ENCODE measurements at places on chromosomes 7 and 10.
A peak's percentile ranks its signal among the peaks of the same experiment; 100 is the strongest.

- no peak for DNase-seq
Measured at GRCh38 chr7:134707663-134708378, 61.2 kb downstream of the BPGM start.

DNA sequence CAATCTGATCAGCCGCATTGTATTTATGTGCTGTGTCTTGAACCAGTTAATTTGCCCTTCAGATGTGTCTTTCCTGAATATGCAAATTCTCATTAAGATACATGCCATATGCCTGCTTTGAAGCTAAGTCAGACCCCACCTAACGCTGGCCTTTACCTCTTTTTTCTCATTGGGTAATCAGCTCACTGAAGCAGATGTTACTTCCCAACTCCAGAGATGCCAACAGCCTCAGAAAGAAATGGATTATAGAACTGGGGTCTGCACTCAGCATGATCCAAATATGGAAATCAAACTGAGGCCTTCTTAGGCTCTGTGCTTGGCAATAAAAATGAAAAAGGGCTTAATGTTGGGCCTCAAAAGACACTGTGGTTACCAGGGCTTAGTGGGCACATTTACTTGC, 113.9 kb downstream of the FZD1 start:
- no peak for DNase-seq

DNA sequence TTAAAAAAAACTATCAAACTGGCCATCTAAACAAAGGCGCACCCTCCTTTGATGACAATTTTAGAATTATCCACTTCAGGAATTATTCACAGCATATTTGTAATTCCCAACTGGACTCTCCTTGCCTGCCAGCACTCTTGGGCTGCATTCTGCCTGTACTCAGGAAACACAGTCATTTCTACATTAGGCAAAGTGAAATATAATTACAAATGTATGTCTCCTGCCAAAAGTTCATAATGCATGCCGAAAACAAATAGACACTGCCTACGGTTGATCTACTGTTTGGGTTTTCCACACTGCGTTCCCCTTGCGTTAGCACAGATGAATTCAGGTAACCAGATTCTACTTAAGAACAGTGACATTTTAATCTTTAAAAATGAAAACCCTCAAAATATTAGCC, 1.9 kb downstream of the HGF start:
- no peak for DNase-seq

GRCh38 chr7:57375783-57376182, 74.2 kb upstream of the ZNF716 start:
- no peak for DNase-seq

DNA sequence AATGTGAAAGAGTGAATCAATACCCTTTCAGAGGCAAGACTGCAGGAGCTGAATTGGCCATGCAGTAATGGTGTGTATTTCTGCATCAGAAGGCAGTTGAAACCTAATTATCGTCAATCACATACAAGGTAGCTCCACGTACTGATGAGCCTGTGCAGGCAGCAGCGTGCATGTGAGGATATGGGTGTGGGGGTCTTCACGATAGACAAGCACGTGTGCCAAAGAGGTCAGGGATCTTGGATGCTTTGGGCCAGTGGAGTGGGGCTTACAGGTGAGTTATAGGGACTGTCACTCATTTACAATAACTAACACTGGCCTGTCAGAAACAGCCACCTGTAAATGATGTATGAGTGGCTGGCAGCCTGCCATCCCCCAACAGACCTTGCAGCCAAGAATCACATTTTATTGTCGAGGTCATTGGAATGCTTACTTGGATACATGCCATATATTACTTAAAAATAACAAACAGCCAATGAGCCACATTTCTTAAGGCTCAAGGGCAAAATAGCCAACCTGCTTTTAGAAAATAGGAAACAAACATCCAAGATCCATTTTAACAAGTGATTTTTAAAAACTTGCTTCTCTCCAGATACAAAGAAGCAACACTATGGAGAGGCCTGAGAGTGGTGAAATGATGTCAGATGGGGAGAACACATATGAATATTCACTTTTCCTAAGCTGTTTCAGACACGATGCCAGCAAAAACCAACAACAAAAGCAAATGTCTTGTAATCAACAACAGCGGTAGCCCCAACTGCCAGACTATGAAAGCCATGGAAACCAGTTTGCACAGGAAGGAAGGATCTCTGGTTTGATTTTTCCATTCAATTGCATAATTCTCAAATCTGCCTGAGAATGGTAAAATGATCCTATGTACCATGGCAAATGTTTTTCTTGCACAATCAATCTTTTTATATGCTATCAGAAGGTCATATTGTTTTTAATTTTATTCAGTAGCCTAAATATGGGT, 210.7 kb downstream of the SKAP2 start:
- DNase-seq = no peak

- no peak for DNase-seq
Measured at GRCh38 chr10:20674926-20675325, 222.2 kb downstream of the NEBL start.

GRCh38 chr10:96666741-96667140, 53.6 kb downstream of the PIK3AP1 start:
- no peak for DNase-seq

- no peak for DNase-seq
Measured at GRCh38 chr7:46369933-46370654, 449.0 kb upstream of the IGFBP3 start.

DNA sequence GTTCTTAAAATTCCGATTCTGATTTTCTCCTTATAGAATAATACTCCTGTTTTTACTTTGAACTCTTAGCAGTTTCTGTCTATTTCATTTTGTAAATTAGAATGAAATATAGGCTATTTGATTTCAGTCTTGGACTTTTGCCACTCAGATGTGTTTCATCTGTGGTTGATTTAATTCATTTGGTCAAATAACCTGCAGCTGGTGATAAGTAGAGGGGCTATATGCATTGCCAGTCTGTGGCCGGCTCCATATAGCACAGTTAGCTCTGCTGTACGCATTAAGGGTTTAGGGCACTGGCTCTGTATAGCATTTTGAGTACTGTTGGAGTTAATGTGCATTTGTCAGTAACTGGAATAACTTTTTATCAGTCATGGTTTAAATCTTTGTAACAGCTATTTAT, 35.7 kb downstream of the RBM33 start:
- DNase-seq = no peak

- no peak for DNase-seq
Measured at GRCh38 chr7:55198634-55199392, 166.3 kb upstream of the LANCL2 start.

- DNase-seq = no peak
Measured at GRCh38 chr7:44367475-44368043, 42.2 kb upstream of the CAMK2B start.

- no peak for DNase-seq
Measured at GRCh38 chr10:121796342-121796741, 131.5 kb downstream of the ATE1 start.

DNA sequence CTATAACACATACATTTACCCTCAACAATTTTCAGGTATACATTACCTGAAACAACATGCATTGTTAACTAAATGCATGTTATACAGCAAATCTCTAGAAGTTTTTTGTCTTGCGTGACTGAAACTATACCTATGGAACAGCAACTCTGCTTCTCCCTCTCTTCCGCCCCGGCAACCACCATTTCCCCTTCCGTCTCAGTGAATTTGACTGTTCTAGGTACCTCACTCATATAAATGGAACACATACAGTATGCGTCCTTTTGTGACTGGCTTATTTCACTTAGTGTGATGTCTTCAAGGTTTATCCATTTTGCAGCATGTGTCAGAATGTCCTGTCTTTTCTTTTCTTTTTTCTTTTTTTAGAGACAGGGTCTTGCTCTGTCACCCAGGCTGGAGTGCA, 22.5 kb downstream of the CALHM2 start:
- DNase-seq = no peak

GRCh38 chr7:105693576-105693975, 112.3 kb upstream of the EFCAB10 start:
- DNase-seq = peak; percentile 16

DNA sequence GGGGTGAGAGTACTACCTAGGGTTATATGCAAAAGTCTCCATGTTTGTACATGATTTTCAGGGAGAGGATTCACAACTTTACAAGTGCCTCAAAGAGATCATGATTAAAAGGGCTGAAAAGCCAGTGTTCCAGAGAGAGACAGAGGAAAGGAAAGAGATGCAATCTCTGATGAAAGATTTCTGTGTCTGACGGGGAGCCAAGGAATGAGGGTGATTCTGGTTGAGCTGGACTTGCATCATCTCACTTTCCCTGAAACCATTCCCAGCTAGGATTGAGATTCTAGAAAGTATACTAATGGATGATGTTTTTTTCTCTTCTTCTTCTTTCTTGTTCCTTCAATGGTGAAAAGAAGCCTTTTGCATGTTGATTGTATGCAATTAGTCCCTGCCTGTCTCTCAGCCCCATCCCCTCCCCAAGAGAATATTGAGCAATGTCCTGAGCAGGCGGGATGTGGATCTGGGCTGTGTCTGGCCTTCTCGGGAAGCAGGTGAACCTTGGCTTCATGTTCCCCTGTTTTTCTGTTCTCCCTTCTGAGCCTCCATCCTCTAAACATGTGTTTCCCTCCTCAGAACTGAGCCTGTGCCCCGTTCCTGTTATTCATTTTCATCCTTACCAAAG, 186.1 kb downstream of the ZNF365 start:
- no peak for DNase-seq

DNA sequence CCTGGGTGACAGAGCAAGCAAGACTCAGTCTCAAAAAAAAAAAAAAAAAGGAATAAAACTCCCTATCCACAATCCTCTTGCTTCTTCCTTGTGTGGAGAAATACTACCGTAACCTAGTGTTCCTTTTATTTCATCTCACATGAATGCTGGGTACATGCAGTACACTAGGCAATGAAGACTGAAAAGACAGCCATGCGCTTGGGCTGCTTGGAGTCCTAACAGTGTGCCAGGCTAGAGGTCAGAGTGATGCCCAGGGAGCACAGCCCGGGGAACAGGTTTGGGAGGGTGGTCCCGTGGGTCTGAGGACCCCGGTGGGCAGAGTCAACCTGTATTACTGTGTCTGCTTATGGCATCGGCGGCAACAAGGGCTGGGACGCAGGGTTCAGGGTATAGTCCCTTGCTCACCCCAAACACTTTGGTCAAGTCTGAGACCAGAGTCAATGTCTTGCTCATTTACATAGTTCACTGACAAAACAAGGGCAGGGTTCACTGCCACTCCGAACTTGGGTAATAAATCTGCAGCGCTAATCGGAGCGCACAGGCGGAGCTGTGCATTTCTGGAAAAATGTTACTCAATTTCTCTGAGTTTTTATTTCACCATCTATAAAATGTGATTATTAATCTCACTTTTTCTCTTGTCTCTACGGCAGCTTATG, 118.0 kb downstream of the CLEC2L start:
- no peak for DNase-seq

GRCh38 chr10:117543225-117544003, 868 bp downstream of the EMX2 start:
- peak; percentile 52 for DNase-seq

DNA sequence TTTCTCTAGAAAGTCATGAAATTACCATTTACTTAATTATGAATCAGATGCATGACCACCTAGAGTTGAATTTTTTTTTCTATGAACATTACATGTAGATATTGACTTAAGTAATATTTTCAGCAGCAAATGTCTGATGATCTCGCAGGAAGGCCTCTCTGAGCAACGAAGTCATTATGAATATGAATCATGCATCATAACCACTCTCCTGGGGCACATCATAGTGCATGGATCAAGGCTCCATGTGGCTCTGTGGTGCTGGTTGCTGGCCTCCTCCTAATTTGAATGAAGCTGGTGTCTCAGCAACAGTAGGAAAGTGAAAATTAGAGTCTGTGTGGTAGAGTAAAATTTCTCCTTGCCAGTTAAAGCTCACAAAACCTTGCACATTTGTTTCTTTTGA, 121.4 kb upstream of the INHBA start:
- peak; percentile 16 for DNase-seq

GRCh38 chr7:137169282-137169698, 174.2 kb downstream of the PTN start:
- DNase-seq = no peak

DNA sequence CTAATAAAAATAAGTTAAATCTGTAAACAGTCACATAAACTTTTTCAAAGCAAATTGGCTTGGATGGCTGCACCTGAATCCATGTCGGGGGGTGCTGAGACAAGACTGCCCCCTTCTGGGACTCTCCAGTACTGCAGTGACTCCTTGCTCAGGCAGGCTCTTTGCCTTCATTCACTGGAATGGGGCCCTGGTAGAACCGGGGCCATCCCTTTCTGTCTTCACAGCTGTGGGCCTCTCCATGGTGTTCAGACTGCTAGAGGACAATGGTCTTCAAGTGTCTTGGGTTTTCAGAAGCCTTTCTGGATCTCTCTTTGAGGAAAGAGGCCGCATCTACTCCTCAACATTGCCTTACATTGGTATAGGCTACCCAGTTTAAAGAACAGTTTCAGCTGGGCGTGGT, 16.1 kb upstream of the IMPDH1 start:
- DNase-seq = peak; percentile 87

DNA sequence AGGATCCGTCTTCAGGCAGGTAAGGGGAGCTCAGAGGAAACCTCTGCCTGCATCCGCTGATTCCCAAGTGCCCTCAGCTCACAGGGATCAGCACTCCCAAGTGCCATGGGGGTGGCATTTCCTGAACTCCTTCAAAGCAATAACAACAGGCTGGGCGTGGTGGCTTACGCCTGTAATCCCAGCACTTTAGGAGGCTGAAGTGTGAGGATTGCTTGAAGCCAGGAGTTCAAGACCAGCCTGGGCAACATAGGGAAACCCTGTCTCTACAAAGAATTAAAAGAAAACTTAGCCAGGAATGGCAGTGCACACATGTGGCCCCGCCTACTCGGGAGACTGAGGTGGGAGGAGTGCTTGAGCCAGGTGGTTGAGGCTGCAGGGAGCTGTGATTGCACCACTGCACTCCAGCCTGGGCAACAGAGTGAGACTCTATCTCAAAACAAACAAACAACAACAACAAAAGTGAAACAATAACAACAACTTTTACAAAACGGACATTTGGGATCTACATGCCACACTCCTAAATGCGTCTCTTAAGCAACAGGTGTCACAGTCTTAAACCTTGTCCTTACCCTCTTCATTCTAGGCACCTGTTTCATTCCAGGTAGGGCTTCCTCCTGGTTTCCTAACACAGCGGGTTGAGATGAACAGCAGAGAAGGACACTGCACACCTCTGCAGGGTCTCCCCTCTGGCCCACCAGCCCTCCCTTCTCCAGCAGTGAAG, 73.8 kb downstream of the PAXIP1 start:
- DNase-seq = no peak

GRCh38 chr10:117617659-117618058, 75.1 kb downstream of the EMX2 start:
- no peak for DNase-seq
